ENCODE measurements at places on chromosomes 7 and 10.
A peak's percentile ranks its signal among the peaks of the same experiment; 100 is the strongest.

DNA sequence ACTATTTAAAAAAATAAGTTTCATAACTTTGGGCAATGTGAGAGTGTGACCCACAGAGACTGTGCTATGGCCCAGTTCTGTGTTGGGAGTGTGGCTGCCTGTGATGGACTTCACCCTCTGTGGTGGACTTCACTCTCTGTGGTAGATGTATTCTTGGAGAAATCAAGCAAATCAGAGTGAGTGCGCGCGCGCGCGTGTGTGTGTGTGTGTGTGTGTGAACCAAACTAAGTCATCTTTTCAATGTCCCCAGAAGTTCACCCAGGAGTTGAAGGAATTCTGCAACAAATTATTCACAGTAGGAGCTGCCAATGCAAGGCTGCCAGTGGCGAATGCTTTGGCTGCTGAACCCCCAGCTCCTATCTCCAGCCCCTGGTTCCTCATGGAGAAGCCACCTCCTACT, 184.5 kb downstream of the ADAM12 start:
- DNase-seq = no peak

GRCh38 chr7:30780941-30781340, 9.7 kb downstream of the MINDY4 start:
- DNase-seq = no peak

- no peak for DNase-seq
These were observed 1.6 kb downstream of the GPR22 start for GRCh38 chr7:107471292-107472070.

DNA sequence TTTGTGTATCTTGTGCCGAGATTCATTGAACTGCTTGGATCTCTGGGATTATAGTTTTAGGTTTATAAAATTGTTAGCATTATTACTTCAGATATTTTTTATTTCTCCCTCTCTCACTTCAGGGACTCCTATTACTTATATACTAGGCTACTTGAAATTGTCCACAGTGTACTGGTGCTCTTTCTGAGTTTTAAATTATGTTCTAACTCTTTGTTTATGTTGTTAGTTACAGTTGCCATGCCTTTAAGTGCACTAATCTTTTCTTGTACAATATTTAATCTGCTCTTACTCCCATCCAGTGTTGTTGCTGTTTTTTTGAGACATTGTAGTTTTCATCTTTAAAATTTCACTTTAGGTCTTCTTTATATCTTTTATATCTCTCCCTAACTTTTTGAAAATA, 13.1 kb downstream of the PLEKHS1 start:
- no peak for DNase-seq

- DNase-seq = peak; percentile 29
These were observed 35.9 kb downstream of the NDUFB2 start for GRCh38 chr7:140732416-140732815.

DNA sequence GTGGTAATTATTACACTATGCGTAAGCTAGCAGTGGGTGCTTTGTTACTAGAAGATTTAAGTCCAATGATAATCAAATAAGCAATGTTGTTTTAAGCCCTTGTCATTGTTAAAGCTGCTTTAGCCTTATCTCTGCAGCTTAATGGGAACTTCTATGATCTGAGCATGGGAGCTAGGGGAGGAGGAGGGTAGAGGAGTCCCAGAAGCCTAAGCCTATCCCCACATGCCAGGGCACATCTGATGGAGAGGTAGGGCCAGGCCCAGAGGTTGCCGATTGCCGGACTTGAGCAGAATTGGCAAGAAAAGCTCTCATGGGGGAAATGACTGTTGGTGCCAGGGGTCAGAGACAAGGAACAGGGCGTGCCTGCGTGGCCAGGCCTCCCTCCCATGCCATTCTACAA, 13.4 kb downstream of the CUBN start:
- DNase-seq = no peak

- no peak for DNase-seq
These were observed 208.1 kb downstream of the TCF7L2 start for GRCh38 chr10:113158183-113158582.

GRCh38 chr7:136333636-136334035, 356.5 kb upstream of the MTPN start:
- DNase-seq = no peak

DNA sequence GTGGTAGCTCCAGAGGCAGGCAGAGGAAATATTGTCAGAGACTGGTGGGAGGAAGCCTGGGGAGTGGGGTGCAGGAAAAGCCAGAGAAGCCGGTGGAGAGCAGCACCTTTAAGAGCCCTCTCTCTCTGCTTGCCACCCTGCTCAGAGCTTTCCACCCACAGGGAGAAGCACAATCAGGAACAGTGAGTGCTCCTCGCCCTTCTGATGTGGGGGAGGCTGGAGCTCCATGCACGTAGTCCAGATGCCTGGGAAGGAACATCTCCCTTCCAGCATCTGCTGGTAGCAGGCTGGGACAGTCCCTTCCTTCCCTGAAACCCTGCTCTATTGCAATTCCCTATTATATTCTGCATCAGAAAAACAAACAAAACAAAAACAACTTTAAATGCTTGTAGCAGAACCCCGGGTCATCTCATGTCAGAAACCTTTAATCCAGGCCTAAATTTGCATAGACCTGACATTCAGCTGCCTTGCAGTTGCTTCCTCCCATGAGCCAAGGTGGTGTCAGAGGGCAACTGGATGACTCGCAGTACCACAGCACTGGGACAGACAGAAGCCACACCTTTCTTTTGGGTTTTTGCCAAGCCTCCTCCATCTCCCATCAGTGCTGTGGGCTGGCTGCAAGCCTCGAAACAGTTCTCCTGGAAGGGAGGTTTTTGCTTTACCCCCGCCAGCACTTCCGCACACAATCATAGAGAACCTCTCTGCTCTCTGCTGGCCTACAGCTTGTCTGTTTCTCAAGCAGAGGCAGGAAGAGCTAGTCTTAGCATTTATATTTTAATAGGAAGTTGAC, 13.1 kb downstream of the AVPI1 start:
- DNase-seq = no peak

- DNase-seq = no peak
These were observed 518.9 kb downstream of the LRMDA start for GRCh38 chr10:75950307-75950706.

GRCh38 chr7:10889266-10889898, 84.3 kb upstream of the PHF14 start:
- peak; percentile 62 for DNase-seq

DNA sequence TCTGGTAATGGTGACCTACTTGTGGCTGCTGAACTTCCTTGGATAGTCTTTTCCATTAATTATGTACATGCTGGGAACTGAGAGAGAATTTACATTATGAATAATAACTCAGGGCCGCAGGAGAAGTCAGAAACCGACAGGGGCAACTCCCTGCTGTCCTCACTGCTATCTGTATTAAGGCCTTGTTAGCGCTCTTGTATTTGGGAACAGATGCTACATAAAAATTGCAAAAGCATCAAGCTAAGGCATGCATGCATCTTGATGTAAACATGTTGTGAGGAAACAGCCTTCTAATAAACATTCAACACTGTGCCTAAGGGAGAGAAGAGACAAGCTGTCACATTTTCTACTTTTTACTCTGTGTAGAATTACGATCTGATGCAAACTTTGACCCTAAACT, 158.4 kb downstream of the PARD3 start:
- DNase-seq = no peak

DNA sequence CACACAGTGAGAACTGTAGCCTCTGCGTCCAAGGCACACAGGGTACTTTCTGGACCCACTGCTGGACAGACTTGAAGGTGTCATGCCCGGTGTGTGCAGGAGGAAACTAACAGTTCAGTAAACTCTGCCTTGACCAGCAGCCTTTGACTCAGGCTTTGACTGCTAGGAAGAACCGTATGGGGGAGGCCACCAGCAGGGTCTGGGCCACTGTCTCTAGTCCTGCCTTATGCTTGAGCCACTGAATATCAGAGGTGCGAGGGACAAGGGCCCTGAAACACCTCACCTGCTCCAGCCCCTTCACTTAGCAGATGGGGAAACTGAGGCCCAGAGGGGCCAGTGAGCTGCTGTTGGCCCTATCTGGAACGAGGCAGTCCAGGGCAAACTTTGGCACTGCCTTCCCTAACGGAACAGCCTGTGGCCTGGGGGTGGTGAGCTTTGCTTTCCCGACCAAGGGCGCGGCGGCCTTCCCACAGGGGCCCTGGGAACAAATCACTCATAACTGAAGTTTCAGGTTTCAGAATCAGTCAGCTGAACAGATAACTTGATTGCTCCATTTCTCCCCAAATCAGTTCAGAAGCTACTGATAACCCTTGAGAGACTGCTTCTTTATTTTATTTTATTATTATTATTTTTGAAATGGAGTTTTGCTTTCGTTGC, 130.0 kb downstream of the FAM53B start:
- no peak for DNase-seq

GRCh38 chr10:45000138-45000751, 478 bp upstream of the ZNF22 start:
- no peak for DNase-seq

DNA sequence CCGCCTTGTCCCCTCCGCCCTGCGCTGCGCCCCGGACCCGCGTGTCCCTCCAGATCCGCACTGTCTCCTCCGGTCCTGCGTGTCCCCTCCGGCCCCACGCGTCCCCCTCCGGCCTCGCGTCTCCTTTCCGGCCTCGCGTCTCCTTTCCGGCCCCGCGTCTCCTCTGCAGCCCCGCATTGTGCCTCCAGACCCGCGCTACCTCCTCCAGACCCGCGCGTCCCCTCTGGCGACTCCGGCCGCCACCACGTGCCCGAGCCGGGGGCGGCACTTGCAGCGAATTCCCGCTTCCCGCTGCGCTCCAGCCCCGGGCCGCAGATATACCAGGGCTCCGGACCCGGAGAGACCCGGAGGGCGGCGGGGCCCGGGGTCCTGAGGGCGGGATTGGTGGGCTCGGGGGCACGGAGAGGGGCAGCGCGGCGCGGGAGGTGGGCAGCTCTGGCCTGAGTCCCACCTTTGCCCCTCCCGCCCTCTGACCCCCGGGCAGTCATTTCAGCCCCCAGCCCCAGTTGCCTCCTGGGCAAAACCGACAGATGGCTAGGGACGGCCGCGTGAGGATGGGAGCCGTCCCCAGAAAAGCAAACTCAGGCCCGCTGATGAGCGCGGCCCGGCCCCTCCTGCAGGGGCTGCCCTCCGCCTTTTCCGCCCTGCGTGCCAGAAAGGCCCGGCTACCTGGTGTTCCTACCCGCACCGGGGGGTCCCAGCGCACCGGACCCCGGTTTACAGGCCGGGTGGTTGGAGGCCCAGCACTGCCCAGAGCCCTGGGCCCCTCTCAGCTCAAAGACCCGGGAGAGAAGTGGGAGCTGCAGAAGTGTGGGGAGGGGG, 56.5 kb downstream of the RBM17 start:
- DNase-seq = peak; percentile 12

- no peak for DNase-seq
These were observed 165.4 kb downstream of the KIAA1217 start for GRCh38 chr10:24374134-24374915.

DNA sequence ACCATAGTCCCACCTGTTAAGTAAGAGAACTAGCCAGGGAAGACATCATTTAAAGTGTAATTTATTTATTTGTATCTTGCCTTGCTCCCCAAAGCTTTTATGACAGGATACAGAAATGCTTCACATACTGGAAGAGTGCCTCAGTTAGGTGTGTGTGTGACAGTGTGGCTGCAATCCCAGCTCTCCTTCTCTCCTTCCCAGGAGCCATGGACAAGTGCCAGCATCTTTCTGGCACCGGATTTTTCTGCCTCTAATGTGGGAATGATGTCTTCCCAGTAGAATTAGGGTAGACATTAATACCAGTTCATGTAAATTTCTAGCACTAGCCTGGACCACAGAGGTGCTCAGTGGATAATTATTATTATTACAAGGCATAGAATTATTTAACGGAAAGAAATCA, 30.3 kb upstream of the ATXN7L1 start:
- no peak for DNase-seq

- peak; percentile 66 for DNase-seq
These were observed 24.8 kb downstream of the FAM53B start for GRCh38 chr10:124719213-124719851.

- no peak for DNase-seq
These were observed 214.8 kb upstream of the CTBP2 start for GRCh38 chr10:125375210-125375609.

GRCh38 chr7:112204499-112205342, 1.5 kb downstream of the DOCK4 start:
- DNase-seq = peak; percentile 11

DNA sequence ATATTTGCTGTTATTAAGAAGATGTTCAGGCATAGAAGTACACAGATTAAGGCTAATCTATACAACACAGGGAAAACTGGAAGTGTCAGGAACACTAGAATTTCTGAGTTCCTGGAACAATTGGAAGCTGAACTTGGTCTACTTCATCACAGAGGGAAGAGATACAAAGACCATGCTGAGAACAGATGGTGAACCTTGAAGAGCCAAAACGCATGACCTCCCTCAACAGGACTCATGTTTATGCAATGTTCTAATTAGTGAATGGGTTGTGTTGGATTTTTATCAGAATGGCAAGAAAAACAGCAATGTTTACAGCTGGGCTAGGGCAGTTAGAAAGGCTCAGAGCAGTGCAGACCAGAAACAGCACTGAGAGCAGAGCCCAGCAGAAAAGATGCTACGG, 94.9 kb downstream of the SFMBT2 start:
- no peak for DNase-seq

DNA sequence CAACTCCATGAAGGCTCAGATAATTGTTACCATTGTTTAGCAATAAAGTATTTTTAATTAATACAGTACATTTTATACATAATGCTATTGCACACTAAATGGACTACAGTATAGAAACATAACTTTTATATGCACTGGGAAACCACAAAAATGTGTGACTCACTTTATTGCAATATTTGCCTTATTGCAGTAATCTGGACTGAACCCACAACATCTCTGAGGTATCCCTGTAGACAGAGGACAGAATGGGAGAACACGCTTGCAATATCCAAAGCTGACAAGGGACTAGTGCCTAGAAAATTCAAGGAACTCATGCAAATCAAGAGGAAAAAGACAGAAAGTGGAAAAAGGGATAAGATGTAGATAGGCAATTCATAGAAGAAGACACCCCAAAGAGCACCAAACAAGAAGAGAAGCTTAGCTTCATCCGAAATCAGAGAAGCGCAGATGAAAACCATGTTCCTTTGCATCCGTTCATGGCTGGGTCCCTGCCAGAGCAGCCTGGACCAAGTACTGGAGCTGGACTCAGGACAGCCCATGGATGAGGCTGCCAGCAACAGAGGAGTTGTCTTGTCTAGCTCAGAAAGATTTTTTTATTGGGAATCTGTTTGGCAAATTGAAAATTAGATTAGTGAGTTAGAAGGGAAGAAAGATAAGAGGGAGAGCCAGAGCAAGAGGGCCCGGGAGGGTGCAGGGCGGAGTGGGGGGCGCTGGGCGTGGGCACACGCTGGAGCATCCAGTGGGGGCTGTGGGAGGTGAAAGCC, 16.0 kb upstream of the GALNTL5 start:
- no peak for DNase-seq

DNA sequence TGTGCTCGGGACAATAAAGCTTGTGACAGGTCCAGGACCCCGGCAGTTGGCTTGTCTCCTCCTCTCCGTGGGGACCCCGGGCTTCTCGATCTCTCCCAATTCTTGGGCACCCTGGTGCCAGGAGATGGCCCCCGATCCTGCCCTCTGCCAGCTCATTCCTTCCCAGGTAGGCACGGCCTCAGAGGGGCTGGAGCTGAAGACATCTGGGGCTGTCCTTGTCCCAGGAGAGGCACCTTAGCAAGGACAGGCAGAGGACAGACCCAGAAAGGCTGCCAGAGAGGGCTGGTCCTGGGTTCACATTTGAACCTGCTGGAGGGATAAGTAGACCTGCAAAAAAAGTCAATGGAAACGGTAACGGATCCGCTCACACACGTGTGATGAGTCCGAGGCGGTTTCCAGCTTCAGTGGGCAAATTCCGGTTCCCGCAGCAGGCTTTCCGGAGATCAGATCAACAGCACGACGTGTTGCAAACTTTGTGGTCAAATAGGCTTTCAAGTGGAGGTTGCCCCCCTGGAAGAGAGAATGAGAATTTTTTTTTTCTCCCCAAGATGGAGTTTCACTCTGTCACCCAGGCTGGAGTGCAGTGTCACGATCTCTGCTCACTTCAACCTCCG, 47.7 kb upstream of the GTF2IRD1 start:
- DNase-seq = no peak

Measured in NCI-H2081 (cell line).